ENCODE measurements at places on chromosomes 11 and 22.

- DNase-seq, result no peak
Measured at GRCh38 chr22:22244316-22245250, at the start of gene VPREB1. Gene VPREB1, plus strand, starts transcription at chr22:22244786. Its CDS starts 28 bp downstream, at chr22:22244814.

GRCh38 chr11:72141066-72141465 is 5.5 kb downstream of the FOLR3 start:
- DNase-seq, result peak; percentile 82

- no peak for DNase-seq
Measured at GRCh38 chr11:115930291-115930690, 426.1 kb upstream of the CADM1 start.

GRCh38 chr11:121515335-121515671 is 62.5 kb upstream of the SORL1-AS1 start:
- DNase-seq, result no peak

DNA sequence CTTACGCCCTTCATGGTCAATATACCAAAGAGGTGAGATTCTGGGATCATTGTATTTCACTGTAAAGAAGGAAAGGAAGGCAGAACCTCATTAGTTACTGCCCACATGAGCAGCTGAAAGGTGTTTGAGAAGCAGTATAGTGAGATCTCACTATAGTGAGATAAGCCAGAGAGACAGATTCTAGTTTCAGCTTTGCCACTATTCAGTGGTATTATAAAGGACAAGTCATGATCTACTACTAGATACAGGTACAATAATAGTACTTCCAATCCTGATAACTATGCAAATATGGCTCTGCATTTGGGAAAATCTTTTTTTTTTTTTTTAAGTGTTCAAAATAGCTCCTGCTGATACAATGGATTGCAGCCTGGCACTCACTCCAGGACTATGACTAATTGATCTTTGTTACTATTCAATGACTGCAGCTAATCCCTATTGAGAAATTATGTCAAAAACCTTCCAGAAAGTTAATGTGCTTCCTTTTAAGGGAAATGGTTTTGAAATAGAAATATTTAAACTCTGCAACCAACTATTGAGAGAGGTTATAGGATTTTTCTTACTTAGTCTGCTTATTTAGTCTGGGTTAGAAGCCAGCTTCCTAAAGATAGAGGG is 8.3 kb upstream of the DLAT start:
- peak; percentile 64 for DNase-seq

- DNase-seq, result no peak
Measured at GRCh38 chr11:1156506-1157340, 1.0 kb upstream of the MUC5AC start.

GRCh38 chr11:129815596-129816461 is at the start of gene TMEM45B:
Gene TMEM45B, plus strand, starts transcription at chr11:129815848. Its CDS starts 36,635 bp downstream, at chr11:129852483.
- DNase-seq, result no peak

- no peak for DNase-seq
Measured at GRCh38 chr11:111010391-111011274, 234.9 kb upstream of the POU2AF2 start.

DNA sequence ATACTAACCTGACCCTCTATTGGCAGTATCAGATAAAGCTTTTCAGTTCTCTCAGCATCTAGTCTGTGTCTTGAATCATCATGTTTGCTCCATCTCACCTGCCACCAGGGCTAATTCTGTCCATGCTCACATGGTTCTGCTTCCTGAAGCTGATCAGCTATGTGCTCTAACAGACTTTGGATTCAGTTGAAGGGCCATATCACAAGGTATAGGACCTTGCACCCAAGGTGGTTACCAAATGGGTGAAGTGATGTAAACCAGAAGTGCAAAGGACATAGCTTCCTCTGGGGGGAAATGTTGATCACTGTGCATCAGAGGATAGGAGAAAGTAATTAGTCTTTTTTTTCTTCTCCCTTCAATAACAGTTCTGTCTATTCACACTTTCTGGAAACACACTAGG is 417.0 kb upstream of the ANO5 start:
- DNase-seq, result no peak

DNA sequence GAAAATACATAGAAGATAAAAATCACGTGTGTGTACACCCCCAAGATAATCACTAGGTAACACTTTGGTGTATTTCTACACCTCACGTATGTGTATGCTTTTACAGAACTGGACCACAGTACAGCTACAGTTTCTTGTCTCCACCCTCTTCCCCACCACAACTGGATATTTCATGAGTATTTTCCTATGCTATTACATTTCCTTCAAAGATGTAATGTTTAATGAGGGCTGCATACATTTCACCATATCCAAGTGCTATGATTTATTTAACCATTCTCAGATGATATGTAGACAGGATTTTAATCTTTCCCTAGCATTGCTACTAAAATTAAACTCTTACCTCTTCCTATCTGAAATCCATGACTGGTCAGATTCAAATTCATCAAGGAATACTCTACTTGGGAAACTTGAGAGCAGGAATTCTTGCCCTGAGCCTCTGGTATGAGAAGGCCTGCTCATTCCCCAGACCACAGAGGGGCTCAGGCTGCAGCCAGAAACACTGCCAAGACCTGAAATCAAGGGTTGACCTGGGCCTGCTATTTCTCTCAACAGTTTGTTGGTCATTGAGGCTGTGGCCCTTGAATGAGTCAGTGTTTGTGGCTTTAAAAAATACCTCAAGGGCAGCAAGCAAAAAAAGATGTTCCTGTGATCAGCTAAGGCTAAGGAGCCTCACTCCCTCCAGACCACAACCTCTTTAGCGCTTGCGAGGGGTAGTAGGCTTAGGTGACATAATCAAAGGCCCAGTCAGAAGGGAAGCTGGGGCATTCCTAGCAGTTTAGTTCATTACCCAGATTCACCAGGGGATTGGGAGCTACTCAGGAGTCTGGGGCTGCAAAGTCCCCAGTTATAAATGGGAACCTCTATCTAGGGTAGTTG is 55.5 kb downstream of the ABTB2 start:
- DNase-seq, result peak; percentile 91

DNA sequence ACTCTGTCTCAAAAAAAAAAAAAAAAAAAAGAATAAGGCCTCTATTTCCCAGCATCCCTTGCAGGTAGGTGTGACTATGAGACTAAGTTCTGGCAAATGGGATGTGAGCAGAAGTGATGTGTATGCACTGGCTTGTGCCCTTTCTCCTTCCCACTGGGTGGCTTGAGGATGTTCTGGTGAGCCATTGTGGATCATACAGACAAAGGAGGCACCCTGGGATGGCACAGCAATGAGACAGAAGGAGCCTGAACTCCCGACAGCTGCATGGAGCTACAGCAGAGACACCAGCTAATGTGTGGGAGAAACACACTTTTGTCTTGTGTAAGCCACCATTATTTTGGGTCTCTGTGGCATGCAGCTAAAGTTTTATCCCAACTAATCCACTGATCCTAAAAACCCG is 10.6 kb upstream of the SORL1 start:
- no peak for DNase-seq

- DNase-seq, result no peak
Measured at GRCh38 chr22:22133910-22134309, 110.7 kb upstream of the VPREB1 start.

- peak; percentile 67 for DNase-seq
Measured at GRCh38 chr11:12871241-12871640, 137.9 kb upstream of the RASSF10 start.

- DNase-seq, result no peak
Measured at GRCh38 chr11:2317354-2318050, 15.7 kb downstream of the TSPAN32 start.

GRCh38 chr22:46508491-46508999 is 28.9 kb downstream of the CELSR1 start:
- DNase-seq, result peak; percentile 67

- peak; percentile 46 for DNase-seq
Measured at GRCh38 chr11:64268025-64268892, 16.2 kb downstream of the BAD start.

DNA sequence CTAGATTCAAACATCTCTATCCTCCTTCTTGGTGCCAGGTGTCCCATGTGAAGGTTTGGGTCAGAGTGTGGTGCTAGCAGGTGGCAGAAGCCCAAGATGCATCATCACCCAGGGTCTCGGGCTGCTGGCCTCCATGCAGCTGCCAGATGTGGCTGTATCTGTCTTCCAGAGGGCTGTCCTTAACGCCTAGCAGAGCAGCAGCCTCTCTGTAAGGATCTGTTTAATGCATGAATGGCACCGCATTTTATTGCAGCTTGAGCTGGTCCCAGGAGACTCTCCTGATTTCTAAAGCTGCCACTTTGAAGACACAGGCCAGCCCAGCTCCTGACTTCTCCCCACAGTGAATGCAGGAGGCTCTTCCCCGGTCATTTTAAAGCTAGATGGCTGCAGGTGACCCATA is 26.3 kb downstream of the SLC1A2 start:
- no peak for DNase-seq

Data from fibroblast of skin of scalp (primary cell).